ENCODE measurements at places on chromosomes 2 and 18. TPM values are rescaled to one million over a fixed set of nuclear protein-coding genes. Genes with fewer than 3 reads are reported as not detected.

LRP2 gene
- total RNA-seq = 0.13 TPM

VRK2 gene
- total RNA-seq = 25.6 TPM

CPLX4 gene
- total RNA-seq = not detected

LYG2 gene
- total RNA-seq = not detected

Measured in ureter (tissue), 1 donor.